Activated CD4-positive, alpha-beta memory T cell treated with anti-CD3 and anti-CD28 coated beads for 36 hours (primary cell): ENCODE measurements at places on chromosomes 13 and 19. TPM values are rescaled to one million over a fixed set of nuclear protein-coding genes. Genes with fewer than 3 reads are reported as not detected.

DNA sequence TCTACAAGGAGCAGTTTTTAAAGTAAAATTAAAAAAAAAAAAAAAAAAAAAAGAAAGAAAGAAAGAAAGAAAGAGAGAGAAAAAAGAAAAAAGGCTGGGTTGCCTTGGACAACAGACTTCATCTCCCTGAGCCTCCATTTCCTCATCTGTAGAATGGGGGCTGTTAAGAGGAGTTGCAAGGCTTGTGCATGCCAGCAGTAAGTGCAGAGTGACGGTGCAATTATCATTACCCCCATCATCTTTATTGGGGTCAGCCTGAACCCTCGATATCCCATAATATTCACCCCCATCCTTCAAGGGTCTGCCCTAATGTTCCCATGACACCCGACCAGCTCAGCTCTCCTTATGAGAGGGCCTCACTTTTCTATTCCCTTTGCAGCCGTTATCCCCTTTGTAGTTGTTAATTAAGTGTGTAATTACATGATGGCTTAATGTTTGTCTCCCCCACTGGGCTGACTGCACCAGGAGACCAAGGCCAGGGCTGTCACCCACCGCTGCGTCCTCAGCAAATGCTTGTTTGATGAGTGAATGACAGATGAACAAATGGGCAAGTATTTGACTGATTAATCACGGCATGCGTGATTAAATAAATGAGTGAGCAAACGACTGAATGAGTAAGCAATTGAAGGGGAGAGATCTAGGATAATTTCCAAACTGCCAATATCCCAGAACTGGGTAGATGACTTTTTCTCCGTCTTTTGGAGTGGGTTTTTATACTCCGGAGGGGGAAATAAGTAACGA is 10.1 kb downstream of the FOSB start:
- H3K36me3 ChIP-seq: peaks cover 4% of the 10 kb centered on the region
- DNase-seq: peak; percentile 66
- H3K4me3 ChIP-seq: peak overlapping the region; percentile 61
- H3K4me1 ChIP-seq: peaks cover 29% of the 10 kb centered on the region
- no peaks in the 10 kb centered on the region for H3K27me3 ChIP-seq

- H3K27me3 ChIP-seq: no peaks in the 10 kb centered on the region
- DNase-seq: no peak
- H3K4me1 ChIP-seq: peaks cover 53% of the 10 kb centered on the region
- peak overlapping the region; percentile 72 for H3K27ac ChIP-seq
- H3K4me3 ChIP-seq: peak overlapping the region; percentile 99
- peaks cover 31% of the 10 kb centered on the region for H3K36me3 ChIP-seq
Observed at GRCh38 chr19:2329149-2329478, 630 bp downstream of the SPPL2B start.

DNA sequence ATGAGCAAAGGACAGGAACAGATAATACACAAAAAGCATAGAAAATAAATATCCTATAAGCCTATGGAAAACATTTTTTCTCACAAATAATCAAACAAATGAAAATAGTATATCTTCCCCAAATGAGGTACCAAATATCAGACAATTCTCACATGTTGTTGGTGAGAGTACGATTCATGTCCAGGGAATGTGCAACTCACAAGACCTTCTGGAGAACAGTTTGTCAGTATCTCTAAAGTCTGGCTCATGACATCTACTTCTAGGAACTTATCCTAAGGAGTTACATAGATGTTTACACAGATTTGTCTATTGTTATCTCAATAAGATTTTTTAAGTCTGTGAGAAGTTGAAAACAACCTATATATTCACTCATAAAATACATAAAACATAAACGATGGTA is 80.3 kb upstream of the ARHGEF7 start:
- no peak overlapping the region for H3K27ac ChIP-seq
- no peak overlapping the region for H3K4me3 ChIP-seq
- no peaks in the 10 kb centered on the region for H3K36me3 ChIP-seq

- peaks cover 8% of the 10 kb centered on the region for H3K36me3 ChIP-seq
- no peaks in the 10 kb centered on the region for H3K27me3 ChIP-seq
- peaks cover 26% of the 10 kb centered on the region for H3K4me1 ChIP-seq
- no peak overlapping the region for H3K4me3 ChIP-seq
Observed at GRCh38 chr13:97266772-97267417, 44.8 kb downstream of the MBNL2 start.

Gene CNMD
- total RNA-seq: not detected

Gene ACER1
- total RNA-seq: 0.14 TPM

Gene CIRBP
- 171 TPM for total RNA-seq

DNA sequence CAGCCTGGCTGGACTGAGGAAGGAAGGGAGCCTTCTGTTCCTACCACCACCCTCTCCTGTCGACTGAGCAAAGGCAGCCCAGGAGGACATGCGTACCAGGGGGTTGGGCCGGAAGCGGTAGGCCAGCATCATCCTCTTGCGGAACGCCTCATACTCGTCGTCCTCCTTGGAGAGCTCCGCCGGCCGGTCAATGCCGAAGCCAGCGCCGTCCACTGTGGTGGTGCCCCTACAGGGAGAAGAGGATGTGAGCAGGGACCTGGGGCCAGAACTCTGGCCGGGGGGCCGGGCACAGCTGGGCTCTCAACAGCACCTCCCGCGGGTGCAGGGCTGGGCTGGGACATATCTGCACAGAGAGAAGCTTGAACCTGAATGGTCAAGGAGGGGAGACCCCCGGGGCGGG is 3.8 kb upstream of the TM6SF2 start:
- H3K4me1 ChIP-seq: peaks cover 5% of the 10 kb centered on the region
- H3K27me3 ChIP-seq: peaks cover 3% of the 10 kb centered on the region
- peaks cover 32% of the 10 kb centered on the region for H3K36me3 ChIP-seq
- H3K27ac ChIP-seq: no peak overlapping the region

- no peak overlapping the region for H3K4me3 ChIP-seq
- no peaks in the 10 kb centered on the region for H3K27me3 ChIP-seq
- peaks cover 35% of the 10 kb centered on the region for H3K36me3 ChIP-seq
- peak overlapping the region; percentile 23 for H3K27ac ChIP-seq
Observed at GRCh38 chr19:19559931-19560330, 21.9 kb downstream of the CILP2 start.

GRCh38 chr19:53007606-53008005 is 6.1 kb upstream of the ERVV-1 start:
- no peak overlapping the region for H3K4me3 ChIP-seq
- DNase-seq: no peak
- H3K36me3 ChIP-seq: no peaks in the 10 kb centered on the region
- no peaks in the 10 kb centered on the region for H3K4me1 ChIP-seq
- no peak overlapping the region for H3K27ac ChIP-seq
- no peaks in the 10 kb centered on the region for H3K27me3 ChIP-seq

DNA sequence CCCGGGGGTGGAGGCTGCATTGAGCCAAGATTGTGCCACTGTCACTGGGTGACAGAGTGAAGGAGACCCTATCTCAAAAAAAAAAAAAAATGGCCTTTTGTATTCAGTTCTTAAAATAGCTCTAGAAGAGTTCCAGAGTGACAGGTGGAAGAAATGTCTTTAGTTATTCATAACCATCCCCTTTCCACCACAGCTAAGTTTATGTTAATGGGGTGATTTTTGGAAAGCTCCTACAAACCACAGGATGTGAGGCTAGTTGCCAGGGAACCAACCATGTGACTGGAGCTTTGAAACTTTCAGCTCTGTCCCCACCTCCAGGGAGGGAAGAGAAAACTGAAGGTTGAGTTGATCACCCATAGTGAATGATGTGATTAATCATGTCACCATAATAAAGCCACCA is 6.9 kb downstream of the ZNF490 start:
- peaks cover 11% of the 10 kb centered on the region for H3K36me3 ChIP-seq
- no peaks in the 10 kb centered on the region for H3K27me3 ChIP-seq

GRCh38 chr13:43528992-43529391 is 257.8 kb downstream of the ENOX1 start:
- no peak overlapping the region for H3K4me3 ChIP-seq
- no peaks in the 10 kb centered on the region for H3K36me3 ChIP-seq
- no peaks in the 10 kb centered on the region for H3K27me3 ChIP-seq
- H3K27ac ChIP-seq: no peak overlapping the region

GRCh38 chr19:48716562-48717291 is 2.8 kb downstream of the MAMSTR start:
- DNase-seq: no peak
- no peaks in the 10 kb centered on the region for H3K36me3 ChIP-seq
- no peak overlapping the region for H3K4me3 ChIP-seq
- H3K4me1 ChIP-seq: peaks cover 11% of the 10 kb centered on the region
- no peak overlapping the region for H3K27ac ChIP-seq
- H3K27me3 ChIP-seq: no peaks in the 10 kb centered on the region

GRCh38 chr19:11887611-11888531 is at the start of gene ZNF69:
Gene ZNF69, plus strand, starts transcription at chr19:11887782. Its CDS starts 142 bp downstream, at chr19:11887924.
- peak within 1 kb of the TSS; percentile 83 for H3K4me3 ChIP-seq
- H3K4me1 ChIP-seq: peaks cover 17% of the 10 kb centered on the region
- peak; percentile 68 for DNase-seq
- H3K27me3 ChIP-seq: no peaks in the 10 kb centered on the region
- H3K36me3 ChIP-seq: peaks cover 2% of the 10 kb centered on the region
- peak within 1 kb of the TSS; percentile 28 for H3K27ac ChIP-seq

GRCh38 chr19:47514151-47514868 is 553 bp downstream of the NAPA start:
- H3K27ac ChIP-seq: peak overlapping the region; percentile 95
- peak; percentile 22 for DNase-seq
- H3K4me3 ChIP-seq: peak overlapping the region; percentile 98
- H3K36me3 ChIP-seq: peaks cover 7% of the 10 kb centered on the region
- H3K4me1 ChIP-seq: peaks cover 74% of the 10 kb centered on the region
- H3K27me3 ChIP-seq: no peaks in the 10 kb centered on the region

Gene MUC16
- total RNA-seq: not detected

Gene CDX2
- total RNA-seq: not detected

DNA sequence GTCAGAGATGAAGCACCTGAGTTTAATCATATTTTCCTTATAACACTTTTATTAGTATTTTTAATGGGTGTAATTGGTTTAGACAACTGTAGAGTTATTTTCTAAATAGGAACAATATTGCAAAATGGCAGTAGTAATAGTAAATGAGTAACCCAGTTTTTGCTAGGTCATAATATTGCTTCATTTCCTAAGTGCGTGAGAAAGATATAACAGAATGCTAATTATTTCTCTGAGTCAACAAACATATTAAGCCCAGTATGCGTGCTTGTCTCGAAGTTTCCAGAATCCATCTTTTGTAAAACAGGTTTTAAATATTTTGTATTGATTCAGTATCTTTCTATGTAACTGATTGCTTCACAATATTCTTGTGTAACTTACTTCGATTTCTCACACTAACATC is 315.3 kb downstream of the MYO16 start:
- H3K4me3 ChIP-seq: no peak overlapping the region
- no peaks in the 10 kb centered on the region for H3K27me3 ChIP-seq
- no peak overlapping the region for H3K27ac ChIP-seq
- no peaks in the 10 kb centered on the region for H3K36me3 ChIP-seq
- H3K4me1 ChIP-seq: no peaks in the 10 kb centered on the region

DNA sequence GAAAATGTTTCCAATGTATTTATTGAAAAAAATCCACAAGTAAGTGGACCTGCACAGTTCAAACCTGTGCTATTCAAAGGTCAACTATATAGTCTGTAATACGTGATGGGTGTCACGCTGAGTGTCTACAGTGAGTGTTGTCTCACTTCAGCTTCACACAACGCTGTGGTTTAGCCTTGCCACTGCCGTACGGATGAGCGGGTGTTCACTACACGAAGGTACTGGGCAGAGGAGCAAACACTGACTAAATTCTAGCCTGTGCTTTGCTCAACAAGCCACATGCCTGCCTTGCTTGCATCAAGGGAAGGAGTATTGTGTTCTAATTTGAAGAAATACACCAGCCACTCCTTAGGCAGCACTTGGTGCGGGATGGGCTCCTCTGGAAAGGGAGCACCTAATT is 3.4 kb upstream of the FFAR3 start:
- no peaks in the 10 kb centered on the region for H3K36me3 ChIP-seq
- no peak overlapping the region for H3K27ac ChIP-seq
- no peak overlapping the region for H3K4me3 ChIP-seq
- peak; percentile 20 for DNase-seq
- H3K4me1 ChIP-seq: peaks cover 19% of the 10 kb centered on the region

DNA sequence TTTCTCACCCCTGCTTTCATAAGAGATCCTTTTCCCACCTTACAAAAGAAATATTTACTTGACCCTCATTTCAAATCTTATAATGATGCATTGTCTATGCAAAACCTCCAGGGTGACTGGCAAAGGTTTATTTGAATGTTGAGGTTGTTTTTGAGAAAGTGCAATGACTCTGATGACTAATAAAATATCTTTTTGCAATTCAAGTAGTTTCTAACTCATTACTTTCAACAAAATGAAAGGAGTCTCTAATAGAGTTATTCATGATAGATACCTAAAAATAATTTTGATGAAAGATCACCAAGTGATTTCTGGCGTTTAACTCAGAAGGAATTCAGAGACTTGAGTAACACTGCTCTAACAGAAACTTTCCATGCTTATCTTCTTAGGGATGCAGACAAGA is 144.2 kb downstream of the FOXO1 start:
- peaks cover 48% of the 10 kb centered on the region for H3K4me1 ChIP-seq
- no peaks in the 10 kb centered on the region for H3K27me3 ChIP-seq
- H3K27ac ChIP-seq: no peak overlapping the region
- H3K4me3 ChIP-seq: no peak overlapping the region

- no peak overlapping the region for H3K27ac ChIP-seq
- no peak overlapping the region for H3K4me3 ChIP-seq
- no peak for DNase-seq
- H3K27me3 ChIP-seq: peaks cover 28% of the 10 kb centered on the region
- H3K4me1 ChIP-seq: peaks cover 9% of the 10 kb centered on the region
Observed at GRCh38 chr19:46206176-46206575, 23.4 kb upstream of the IGFL1 start.

GRCh38 chr19:35211545-35212230 is 16.9 kb downstream of the FAM187B start:
- no peaks in the 10 kb centered on the region for H3K27me3 ChIP-seq
- peaks cover 2% of the 10 kb centered on the region for H3K36me3 ChIP-seq
- DNase-seq: peak; percentile 83
- peak overlapping the region; percentile 92 for H3K27ac ChIP-seq
- H3K4me3 ChIP-seq: peak overlapping the region; percentile 42

Gene CBARP
- 1.3 TPM for total RNA-seq
